ENCODE measurements at places on chromosomes 7 and 10.

DNA sequence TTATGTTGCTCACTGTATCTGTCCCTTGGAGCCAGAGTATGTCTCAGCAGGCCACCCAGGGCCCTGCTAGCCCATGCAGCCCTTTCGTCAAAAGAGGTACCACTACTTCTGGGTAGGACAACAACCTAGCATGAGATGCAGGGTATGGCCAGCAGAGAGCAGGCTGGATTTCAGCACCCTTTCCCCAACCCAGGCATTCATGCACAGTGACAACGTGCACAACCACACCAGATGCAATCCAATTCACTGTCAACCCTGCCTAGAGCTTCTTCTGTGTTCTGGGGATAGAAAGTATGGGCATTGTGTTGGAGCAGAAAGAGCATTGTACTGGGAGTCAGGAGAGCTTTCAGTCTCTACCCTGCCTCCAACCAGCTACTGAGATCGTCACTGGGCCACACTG, 37.9 kb downstream of the JAZF1 start:
- no peak for DNase-seq

DNA sequence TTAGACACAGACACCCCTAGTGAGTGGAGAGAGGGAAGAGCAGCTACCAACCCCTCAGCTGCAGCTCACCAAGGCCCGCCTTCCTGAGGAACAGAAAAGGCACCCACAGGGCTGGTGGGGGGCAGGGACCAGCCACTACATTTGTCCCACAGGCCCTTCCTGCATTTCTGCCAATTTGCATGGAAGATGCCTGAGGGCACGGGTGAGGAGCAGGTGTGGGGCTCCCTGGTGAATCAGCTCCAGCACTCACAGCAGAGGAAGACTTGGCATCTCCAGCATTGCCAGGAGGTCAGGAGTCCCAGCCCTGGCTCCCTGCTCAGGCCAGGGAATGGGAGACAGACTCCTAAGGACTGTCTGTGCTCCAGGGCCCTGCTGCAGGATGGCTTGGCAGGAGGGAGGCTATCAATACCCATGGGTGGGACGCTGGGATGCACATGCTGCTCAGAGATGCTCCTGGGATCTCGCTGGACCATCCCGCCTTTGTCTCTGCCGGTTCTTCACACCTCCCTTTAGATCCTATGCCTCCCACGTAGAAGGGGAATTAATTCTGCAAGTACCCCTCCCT, 109.7 kb downstream of the SLIT1 start:
- no peak for DNase-seq

DNA sequence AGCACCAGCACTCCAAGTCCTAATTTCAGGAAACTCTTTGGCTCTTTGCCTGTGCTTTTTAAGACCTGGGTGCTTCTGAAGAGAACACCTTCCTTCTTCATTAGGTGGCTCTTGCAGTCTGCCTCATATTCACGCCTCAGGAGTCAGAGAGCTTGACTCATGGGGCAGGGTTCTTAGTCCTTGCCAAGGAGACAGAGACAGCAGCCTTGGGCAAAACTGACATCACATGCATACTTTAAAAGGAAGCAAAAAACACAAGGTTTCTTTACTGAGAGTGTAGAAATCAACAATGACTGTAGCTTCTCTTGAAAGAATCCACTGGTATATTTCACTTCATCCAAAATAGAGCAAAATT, 780.6 kb downstream of the INHBA start:
- DNase-seq = no peak

DNA sequence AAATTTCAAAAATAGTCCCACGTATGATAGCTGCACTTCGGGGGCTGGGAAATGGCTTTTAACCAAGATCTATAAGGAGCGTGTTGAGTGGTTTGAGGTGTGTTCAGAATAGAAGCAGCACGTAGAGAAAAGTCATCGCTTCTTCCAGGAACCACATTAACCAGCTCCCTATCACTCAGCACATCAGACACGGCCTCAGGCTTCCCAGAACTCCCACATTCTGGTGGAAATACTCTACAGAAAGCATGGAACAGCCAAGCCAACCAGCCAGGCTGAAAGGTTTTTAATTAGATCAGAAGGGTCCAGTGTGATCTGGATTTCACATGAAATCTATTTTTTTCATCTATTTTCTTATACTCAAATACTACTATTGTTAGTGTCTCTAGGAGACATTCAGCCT, 231.5 kb upstream of the NRP1 start:
- no peak for DNase-seq

DNA sequence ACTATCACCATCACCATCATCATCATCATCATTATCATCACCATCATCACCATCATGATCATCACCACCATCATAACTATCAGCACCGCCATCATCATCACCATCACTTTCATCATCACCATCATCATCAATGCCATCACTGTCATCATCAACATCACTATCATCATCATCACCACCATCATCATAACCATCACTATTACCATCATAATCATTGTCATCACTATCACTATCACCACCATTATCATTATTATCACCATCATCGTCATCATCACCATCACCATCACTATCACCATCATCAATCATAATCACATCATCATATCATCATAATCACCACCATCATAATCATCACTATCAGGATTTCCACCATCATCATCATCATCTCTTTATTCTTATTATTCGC, 20.6 kb downstream of the INSIG1 start:
- no peak for DNase-seq

DNA sequence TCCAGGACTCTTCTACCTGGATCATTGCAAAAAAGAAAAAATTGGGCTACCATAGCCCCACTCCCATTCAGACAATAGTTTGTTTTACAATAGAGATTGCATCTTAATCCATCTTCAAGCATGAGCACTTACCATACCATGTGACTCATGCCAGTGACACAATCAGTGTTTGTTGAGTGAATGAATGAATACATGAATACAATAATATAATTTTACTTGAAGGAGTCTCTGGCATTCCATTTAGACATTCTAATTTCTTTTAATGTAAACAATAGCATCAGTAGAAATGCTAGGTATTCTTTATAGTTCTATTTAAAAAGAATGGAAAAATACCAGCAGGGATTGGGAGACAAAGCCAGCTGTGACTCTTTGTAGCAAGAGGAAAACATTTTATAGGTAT, 141.6 kb upstream of the AKR1E2 start:
- DNase-seq = no peak

GRCh38 chr7:123770378-123770777, 21.6 kb upstream of the WASL start:
- no peak for DNase-seq

DNA sequence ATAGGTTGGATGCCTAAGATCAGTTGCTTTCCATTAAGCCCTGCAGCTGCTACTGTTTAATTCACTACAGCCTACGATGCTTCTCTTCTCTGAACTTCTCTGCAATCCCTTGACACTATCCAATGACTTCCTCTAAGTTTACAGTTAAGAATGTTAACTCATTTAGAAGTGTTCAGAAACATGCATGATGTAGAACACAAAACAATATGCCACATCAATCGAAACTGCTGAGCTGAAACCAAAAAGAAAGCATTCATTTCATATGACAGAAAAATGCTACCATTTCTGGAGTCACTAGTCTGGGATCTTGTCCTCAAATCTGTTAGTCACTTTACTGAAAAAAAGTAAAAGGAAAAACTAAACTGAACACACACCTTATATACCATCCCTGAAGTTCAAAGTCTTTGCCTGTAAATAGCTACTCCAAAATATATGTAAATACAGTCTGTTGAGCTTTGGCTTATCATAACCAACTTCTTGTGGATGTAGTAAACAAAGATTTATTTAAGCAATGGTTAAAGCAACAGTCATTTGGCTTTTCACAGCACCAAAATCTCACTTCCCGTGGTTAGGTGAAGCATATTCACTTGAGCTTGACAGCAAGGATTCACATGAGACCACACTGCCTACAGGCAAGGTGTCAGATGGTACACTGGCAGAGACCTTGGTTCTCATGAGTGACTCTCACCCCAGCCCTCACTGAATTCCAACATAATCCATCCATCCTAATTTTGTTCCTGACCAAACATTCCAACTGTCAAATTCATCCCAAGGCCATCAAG, 187.0 kb downstream of the PPP1R17 start:
- no peak for DNase-seq
